Activated CD4-positive, alpha-beta T cell treated with anti-CD3 and anti-CD28 coated beads, Interleukin-10, Interleukin-2, amounts not matched to agents 100 ng/mL and 50 ng/mL, durations not matched to agents 16 hours and 8 hours (primary cell): ENCODE measurements at places on chromosomes 5 and 9.
A peak's percentile ranks its signal among the peaks of the same experiment; 100 is the strongest.

GRCh38 chr5:131747180-131748105, 49.4 kb downstream of the FNIP1 start:
- peak; percentile 53 for DNase-seq

DNA sequence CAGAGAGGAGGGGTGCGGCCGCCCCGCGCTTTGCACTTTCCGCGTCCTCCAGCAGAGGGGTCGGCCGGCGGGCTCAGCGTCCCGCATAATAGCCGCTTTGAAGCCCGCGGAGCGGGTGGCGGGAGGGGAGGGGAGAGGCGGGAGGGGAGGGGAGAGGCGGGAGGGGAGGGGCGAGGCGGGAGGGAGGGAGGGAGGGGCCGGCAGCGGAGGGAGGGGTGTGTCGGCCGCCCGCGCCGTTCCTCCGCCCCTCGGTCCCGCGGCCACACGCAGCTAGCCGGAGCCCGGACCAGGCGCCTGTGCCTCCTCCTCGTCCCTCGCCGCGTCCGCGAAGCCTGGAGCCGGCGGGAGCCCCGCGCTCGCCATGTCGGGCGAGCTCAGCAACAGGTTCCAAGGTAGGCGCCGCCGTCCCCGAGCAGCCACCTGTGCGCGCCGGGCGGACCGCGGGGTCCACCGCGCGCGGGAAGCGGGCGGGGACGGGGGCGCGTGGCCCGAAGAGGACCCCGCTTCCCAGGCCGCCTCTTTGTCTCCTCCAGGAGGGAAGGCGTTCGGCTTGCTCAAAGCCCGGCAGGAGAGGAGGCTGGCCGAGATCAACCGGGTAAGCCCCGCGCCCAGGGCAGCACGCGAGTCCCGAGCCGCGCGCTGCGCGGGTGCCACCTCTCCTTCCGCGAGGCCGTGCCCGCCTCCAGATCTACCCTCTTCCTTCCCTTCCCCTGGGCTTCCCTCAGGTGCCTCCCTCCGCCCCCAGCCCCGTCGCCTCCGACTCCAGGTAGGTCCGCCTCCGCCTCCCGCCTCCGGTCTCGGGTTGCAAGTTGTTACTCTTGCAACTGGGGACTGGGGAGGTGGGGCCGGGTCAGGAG, at the start of gene AIF1L:
Gene AIF1L (plus strand): TSS at position 263 of the 857 bp plus-strand sequence. CDS start 99 bp downstream, at position 362.
- DNase-seq = peak; percentile 16

GRCh38 chr9:95437559-95437958, 79.2 kb downstream of the PTCH1 start:
- DNase-seq = no peak

DNA sequence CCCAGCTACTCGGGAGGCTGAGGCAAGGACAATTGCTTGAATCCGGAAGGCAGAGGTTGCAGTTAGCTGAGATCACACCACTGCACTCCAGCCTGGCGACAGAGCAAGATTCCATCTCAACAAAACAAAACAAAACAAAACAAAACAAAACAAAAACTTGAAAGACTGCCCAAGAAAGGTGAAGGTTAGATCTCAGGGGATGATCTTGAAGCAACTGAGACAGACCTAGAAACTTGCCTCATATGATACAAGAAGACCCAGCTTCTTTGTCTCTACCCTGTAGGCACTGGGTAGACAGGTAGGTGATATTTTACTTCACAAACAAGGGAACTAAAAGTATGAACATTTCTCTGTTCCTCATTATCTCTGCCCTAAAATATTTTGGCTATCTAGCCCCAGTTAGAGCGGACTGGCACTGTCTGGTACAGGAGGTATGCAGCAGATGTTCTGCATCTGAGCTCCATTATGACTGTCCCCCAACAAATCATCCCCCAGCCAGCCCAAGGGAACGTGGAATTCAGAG, 26.3 kb upstream of the SHOC1 start:
- DNase-seq = no peak

DNA sequence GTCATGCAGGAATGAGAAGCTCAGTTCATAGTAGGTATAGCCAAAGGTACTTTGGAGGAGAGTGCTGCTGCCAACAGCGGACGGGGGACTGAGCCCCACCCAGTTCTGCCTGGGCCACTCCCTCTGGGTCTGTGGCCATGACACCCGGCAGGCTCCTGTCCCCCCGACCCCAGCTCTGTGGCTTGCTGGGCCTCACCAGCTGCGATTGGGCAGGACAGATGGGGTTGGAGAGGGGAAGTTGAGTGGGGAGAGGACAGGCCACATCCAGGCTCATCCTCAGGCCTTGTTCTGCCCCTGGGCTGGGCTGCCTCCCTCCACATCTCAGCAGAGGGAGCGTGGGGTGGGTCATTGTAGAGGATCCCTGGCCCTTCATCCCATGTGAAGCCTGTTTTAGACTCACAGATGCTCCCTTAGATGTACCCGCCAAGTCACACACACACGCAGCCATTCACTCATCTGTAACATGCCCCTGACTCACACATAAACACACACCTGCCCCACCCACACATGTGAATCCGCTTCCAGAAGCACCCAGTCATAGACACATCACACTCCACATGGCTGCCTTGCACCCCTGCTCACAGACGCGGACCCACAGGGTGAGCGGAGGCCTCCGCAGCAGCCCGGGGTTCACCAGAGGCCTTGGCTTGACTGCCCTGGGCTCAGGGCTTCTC, 48.8 kb downstream of the NTNG2 start:
- DNase-seq = no peak

DNA sequence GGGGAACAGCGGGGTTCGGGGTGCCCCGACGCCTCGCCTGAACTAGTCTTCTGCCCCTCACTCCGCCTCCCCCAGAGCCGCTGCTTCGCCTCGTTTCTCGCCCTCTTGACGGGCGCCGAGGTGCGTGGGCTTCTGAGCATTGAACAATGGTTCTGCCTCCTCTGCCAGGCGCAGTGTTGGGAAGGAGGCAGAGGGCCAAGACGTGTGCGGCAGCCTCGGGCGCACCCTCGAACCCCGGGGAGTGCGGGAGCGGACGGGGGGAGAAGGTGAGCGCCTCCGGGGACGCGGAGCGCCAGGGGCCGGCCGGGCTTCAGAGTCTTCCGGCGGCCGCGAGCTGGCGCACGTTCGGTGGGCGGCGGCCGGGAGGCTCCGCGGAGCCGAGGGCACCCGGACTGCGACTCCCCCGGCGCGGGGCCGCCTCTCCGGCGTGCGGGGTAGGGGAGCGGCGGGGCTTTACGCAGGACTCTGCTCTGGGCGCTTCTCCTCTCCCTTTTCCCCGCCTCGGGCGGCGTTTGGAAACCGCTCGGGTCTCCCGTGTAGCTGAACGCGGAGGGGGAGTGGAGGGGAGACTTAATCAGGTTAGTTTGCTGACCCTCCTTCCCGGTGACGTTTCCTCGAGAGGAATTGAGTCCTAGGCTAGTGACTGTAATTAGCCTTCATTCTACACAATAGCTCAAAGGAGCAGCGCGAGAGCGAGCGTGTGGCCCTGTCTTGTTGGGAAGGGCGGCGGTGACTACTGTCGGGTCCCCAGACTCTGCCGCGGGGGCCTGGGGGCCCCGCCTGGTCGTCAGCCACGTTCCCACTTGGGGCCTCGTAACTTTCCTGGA, 1.1 kb downstream of the VLDLR start:
- peak; percentile 22 for DNase-seq

DNA sequence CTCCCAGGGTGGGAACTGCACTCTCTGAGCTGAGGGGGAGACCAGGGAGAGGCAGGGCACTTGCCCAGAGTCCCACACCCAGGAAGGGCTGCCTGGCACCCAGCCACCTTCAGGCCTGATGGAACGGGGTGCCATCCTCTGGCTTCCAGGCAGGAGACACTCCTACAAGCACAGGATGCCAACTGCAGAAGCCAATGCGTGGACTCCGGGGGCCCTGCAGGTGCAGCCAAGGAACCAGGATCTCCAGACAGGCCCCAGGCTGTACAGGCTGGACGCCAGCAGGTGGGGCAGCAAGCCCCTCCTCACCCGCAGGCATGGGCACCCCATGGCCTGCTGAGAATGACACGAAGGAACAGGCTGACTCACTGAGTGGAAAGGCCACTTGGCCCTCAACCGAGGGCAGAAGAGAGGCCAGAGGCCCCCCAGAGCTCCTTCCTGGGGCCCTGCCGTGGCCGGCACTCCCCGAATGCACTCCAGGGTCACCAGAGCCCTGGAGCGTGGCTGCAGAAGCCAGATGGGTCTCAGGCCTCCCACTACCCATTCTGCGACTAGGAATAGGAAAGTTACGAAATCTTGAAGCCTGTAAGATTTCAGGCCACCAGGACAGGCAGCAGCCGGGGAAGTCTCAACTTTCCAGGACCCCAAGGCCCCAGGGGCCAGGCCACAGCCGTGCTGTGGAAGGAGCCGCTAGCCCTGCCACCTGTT, 15.7 kb downstream of the NACC2 start:
- DNase-seq = no peak

- peak; percentile 13 for DNase-seq
These were observed 125.2 kb upstream of the SMIM23 start for GRCh38 chr5:171660434-171660833.

DNA sequence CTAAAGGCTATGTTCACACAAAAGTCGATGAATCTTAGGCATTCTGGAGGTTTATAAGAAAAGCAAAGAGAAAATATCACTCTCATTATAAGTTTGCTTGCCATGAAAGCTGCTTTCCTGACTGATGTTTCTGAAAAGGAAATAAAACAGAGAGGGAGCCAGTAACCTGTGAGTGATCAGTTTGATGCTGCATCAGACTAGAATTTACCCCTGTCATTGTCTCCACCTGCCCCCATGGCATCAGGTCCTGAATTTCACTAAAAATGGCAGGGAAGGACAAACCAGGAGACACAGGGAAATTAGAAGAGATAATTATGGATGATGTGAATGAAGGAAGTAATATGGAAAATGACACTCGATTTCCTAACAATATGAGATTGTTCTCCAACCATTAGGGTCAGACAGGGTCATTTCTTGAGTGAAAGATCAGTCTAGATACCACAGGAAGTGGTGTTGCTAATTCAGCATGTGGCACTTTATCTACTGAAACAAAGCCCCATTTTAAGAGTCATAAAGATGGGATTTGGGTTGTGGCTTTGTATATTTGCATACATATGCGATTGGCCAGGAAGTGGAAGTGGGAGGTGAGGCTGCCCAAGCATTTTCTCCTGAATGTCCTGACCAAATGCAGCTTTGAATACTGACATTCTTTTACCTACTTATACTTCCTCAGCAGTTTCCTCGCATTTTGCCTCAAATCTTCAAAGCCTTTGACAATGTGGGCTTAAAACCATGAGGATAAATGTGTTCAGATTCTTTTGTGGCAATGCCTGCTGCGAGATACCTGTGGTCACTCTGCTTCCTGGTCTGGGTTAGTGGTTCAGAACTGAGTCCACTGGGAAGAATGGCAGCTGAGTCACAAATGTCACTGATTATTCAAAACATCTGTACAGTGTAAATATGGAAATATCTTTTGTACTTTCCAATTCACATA, 29.7 kb downstream of the MEGF10 start:
- DNase-seq = peak; percentile 44

- DNase-seq = no peak
These were observed 307.0 kb downstream of the ARRDC3 start for GRCh38 chr5:91076138-91076537.

DNA sequence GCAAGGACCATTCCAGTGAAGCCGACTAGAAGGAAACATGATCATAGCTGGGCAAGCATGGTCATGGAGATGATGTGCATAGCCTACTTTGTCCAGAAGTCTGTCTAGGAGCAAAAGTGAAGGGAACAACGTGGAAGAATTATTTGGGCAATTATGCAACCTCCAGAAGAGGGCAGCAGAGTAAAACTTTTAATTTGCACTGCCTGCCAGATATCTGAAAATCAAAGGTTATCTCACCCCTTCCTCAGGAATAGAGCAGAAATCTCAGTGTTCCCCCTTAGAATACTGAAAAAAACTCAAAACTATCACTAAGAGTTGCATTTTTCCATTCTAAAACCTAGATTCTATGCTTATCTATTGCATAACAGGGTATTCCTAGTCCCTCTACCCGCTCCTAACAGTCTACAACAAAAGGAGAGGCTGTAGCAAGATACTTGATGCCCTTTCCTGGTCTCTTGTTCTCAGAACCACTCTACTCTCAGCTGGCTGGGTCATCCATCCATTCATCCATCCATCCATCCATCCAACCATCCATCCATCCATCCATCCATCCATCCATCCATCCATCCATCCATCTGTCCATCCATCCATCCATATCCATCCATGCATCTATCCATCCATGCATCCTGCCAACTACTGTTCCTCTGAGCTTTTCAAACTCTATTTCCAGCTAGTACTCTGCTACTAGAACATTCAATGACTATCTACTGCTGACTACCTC, 8.4 kb upstream of the SETD9 start:
- DNase-seq = peak; percentile 56

GRCh38 chr9:114263853-114264510, 58.9 kb upstream of the ORM1 start:
- no peak for DNase-seq

- DNase-seq = no peak
These were observed 110.8 kb upstream of the CTSL start for GRCh38 chr9:87615136-87615535.

DNA sequence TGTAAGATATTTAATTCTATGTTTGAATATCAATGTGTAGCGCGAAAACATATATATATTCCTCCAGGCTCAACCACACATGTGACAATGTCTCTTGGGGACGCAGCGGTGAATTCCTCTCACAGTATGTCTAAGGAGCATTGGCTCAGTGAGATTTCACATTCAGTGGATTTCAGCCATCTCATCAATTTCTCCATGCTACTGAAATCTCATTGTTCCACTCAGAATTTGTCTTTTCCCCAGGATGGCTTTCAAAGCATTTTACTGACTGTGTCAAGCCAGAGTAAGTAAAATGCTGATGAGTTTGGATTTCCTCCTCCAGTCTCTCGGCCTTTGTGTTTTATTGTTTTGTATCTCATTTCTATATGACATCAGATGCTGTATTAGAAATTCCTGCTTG, 1.3 kb upstream of the OR1J1 start:
- DNase-seq = no peak

GRCh38 chr9:99828417-99829176, 6.9 kb downstream of the NR4A3 start:
- DNase-seq = no peak

DNA sequence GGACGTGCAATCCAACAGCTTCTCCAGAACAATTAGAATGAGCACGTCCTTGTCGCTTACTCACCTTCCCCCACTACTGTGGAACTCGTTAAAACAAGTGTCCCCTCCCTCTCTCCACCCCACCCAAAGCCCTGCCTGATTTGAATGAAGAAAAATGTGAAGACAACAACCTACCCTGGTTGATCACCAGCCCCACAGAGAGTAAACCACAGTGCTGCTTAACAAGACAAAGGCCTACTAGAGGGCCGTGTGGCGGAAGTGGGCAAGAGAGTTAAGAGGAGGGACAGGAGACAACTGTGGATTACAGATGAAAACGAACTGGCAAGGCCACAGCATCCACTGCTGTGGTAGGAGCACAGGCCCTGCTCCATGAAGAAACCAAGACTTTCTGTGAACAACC, 51.1 kb downstream of the CDK5RAP2 start:
- no peak for DNase-seq

DNA sequence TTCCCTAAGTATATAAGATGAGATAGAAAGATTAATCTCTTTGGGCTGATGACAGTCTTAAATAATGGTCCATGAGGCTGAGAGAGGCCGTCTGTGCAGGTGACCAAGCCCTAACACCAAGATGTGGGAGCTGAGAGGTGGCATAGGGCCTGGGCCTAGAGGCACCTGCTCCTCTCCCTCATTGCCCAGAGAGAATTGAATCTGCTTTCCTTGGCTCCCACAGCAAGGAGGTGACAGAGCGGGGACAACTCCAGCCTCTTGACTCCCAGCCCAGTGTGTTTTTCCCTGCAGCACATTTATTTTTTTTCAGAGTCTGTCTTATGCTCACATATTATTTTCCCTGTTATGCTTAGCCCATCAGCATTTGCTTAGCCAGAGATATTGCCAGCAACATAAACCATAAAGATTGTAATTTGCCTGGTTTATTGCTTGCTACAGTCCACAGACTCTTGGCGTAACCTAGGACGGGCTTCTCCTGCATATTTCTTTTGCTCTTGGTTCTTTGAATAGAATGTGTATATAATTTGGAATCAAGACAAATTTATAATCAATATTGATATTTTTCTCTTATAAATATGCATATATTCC, 105.6 kb downstream of the NTRK2 start:
- DNase-seq = no peak
